ENCODE measurements at places on chromosomes 7 and 10. TPM values are rescaled to one million over a fixed set of nuclear protein-coding genes. Genes with fewer than 3 reads are reported as not detected.

KLHL7 gene
- total RNA-seq, result 9.1 TPM

UNC5B gene
- total RNA-seq, result 2.4 TPM

PTPRZ1 gene
- total RNA-seq, result not detected

RAB19 gene
- not detected for total RNA-seq

GRCh38 chr7:28203508-28204240 lies 23.1 kb upstream of the JAZF1 start:
- no peak for DNase-seq

- no peak for DNase-seq
Observed at GRCh38 chr10:66365686-66366085, 560.1 kb upstream of the LRRTM3 start.

DNA sequence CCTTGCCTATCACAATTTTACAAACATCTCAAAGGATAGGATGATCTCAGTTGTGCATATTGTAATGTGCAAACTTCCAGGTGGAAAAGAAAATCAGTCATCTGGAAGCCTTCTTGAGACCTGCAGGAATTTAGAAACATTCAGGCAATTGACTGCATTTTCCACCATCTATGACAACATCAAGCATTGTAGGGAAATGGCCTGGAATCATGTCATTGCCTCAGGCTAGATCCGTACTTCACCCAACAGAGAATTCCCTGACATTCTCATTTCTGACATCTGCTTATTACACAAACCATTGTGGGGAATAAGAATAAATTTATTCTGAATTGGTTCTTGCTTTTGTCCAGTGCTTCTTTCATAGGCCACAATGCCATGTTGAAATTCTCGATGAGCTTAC lies 124.9 kb upstream of the NPVF start:
- DNase-seq, result no peak

DNA sequence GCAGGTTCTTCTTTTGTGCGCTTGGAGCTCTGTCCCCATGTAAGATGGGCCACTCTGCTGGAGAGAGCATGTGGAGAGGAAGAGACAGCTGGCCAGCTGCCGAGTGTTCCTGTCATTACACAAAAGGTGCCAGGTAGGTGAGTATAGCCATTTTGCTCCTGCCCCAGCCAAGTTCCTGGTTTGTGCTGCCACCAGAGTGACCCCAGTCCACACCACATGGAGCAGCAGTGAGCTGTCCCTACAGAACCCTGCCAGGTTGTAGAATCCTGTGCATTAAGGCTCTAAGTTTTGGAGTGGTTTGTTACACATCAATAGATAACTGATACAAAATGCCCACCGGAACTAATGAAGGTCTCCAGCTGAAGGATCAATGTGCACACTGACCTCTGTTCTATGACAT lies 84.6 kb upstream of the GHITM start:
- no peak for DNase-seq

GRCh38 chr10:6957851-6958250 lies 377.8 kb upstream of the PRKCQ start:
- no peak for DNase-seq

- no peak for DNase-seq
Observed at GRCh38 chr7:3177271-3177670, 123.8 kb upstream of the SDK1 start.

DNA sequence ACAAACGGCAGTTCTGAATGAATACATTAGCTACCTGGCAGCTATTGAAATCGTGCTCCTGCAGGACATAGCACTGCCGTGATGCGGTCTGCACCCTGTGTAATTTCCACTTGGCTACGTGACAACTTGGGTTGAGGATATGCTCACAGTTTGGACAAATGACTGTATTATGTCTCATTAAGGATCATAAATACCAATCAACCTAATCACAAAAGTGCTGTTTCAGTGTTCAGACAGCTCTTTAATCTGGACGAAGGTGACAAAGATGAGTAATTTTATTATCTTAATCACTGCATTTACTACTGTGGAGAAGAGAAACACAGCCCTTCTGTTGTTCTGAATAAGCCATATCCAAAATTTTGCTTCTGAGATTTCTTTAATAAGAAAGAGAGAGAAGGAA lies 210.8 kb upstream of the PFKP start:
- no peak for DNase-seq

DNA sequence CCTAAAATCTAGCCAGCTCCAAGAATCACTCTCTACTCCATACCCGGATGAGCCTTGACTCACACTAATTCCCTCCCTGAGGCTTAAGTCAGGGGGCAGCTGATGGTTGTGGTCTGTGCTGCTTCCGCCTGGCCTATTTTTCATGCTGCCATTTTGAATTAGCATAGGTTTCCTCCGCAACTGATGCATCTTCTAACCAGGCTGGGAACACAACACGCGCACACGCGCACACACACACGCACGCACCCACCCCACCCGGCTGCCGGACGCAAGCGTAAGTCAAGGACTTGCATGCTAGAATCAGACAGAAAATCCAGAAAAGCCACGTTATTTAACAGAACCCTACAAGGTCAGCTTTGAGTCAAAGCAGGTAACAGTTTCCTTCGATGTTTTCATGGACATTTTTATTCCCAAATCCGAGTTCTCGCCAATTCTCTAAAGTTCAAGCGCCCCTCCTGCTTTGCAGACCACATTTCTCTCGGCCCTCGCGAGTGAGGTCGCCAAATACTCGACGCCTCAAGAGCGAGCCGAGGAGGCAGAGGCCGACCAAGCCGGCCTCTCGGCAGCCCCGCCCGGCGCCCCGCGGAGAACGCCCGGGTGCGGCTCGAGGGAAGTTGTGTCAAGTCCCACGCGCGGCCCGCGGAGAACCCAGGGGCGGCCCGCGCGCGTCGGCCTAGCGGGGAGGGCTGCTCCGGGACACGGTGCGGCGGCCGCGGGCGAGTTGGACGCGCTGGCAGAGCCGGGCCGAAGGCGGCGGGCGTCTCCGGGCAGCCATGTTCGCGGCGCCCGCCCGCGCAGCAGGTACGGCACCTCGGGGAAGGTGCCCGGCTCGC lies 961 bp downstream of the SCRN1 start:
- DNase-seq, result peak; percentile 66

GRCh38 chr7:19404912-19405329 lies 259.7 kb upstream of the FERD3L start:
- no peak for DNase-seq

GRCh38 chr7:89584896-89585295 lies 569.4 kb upstream of the STEAP1 start:
- DNase-seq, result no peak

- no peak for DNase-seq
Observed at GRCh38 chr10:49040601-49041000, 74.7 kb downstream of the VSTM4 start.
